Hematopoietic multipotent progenitor cell treated with erythropoietin and hydrocortisone succinate and interleukin-3 and kit ligand, for 4 days (in vitro differentiated cells): ENCODE measurements at places on chromosomes 5 and 9.

GRCh38 chr9:111633389-111633736 is 2.2 kb downstream of the DNAJC25 start:
- no peak for DNase-seq

DNA sequence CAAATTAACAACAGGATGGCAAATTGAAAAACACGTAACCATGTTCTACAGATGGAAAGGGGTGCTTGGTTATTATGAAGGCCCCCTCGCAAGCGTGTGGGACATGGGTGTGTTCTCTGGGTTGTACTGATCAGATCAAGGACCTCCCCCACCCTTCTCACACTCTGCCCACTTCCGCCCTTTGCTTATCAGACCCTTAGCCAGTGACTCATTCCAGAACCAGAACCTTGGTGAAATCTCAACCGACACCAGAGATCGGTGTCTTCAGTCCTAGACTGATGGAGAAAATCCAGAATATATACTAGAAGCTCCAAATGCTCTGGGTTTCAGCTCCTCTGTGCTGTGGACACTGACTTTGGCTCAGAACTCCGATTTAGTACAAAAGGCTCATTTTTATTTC is 64.9 kb downstream of the PTTG1 start:
- peak; percentile 60 for DNase-seq

DNA sequence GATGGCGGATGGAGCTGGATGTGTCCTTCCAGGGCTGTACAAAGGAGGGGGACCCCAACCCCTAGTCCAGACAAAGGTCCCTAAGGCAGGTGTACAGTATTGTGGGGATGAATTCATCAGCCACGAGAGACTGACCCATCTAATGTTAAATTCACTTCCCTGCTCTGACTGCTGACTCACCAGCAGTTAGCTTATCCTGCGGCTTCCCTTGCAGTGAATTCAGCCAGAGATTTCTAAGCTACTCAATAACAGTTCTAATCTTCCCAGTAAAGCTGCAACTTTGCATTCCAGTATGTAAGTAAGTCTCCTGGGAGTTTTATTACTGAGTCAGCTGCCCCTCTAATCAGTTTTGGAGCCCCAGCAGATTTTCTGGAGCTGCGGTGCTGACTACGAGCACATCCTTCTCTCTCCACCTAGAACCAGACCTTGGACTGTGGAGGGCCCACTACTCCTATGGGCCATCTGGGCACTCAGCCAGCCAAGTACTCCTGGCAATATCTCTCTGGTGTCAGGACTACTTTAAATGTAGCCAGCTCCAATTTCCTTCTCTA is 16.1 kb downstream of the B4GALT1 start:
- peak; percentile 71 for DNase-seq

DNA sequence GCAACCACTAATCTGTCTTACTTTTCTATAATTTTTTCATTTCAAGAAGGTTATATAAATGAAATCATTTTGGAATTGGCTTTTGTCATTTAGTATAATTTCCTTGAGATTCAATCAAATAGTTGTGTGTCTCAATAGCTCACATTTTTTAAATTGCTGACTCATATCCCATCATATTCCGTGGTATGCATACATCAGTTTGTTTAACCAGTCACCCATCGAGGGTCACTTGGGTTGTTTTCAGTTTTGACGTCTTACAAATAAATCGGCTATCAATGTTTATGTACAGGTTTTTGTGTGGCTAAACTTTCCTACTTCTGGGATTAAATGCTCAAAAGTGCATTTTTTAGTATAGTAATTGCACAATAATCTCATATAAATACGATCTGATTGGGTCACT is 185.5 kb downstream of the TAF11L14 start:
- no peak for DNase-seq

DNA sequence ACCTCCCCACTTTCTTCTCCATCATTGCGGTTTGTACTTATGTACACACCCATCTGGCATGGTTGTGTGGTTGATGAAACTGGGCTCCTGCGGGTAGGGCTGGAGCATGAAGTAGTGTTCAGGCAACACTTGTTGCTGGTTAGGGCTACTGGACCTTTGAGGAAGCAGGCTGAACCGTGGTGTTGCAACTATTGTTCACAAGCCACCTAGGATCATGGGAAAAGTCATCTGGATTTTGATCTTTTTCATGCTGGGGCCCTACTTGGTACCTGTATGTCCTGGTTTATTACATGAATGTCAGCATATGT is 40.1 kb upstream of the TIFAB start:
- DNase-seq = peak; percentile 33

DNA sequence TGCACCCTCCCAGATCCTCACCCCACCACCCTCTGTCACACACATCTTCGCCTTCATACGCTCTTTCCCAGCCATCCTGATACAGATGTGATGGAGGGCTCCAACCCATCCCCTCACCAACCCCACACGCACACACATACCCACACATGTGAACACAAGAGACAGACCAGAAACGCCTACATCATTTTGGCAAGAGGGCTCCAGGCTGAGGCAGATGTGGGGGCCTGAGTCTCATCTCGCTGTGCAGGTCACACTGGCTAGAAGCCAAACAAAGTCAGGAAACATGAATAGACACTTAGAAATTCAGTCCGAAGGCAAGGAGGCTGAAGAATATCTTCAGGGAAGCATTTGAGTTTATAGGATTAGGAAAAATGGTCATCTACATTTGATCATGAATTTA is 6.2 kb downstream of the PRDM12 start:
- DNase-seq = no peak

GRCh38 chr5:157511651-157512644 is 51.9 kb downstream of the NIPAL4 start:
- peak; percentile 35 for DNase-seq

GRCh38 chr9:95181226-95181818 is 136.2 kb downstream of the FANCC start:
- DNase-seq = peak; percentile 40

DNA sequence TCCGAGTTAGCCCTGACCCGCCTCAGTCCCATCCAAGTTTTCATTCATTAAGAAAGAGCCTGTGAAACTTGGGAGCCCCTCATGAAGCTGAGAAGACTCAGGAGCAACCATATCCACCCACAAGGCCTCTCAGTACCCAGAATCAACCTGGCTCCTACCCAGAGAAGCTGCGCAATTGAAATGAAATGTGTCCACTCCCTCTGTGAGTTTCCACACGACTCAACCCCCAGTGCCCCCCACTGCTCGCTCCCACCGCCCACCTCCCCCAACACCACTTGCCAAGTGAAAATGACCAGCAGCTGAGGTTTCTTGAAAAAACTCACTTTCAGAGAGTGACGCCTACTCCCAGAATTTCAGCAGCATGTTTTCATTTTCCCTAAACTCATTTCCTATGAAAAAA is 104.6 kb downstream of the CDK5RAP2 start:
- no peak for DNase-seq

- DNase-seq = no peak
Observed at GRCh38 chr5:17445185-17445584, 52.8 kb upstream of the TAF11L2 start.

DNA sequence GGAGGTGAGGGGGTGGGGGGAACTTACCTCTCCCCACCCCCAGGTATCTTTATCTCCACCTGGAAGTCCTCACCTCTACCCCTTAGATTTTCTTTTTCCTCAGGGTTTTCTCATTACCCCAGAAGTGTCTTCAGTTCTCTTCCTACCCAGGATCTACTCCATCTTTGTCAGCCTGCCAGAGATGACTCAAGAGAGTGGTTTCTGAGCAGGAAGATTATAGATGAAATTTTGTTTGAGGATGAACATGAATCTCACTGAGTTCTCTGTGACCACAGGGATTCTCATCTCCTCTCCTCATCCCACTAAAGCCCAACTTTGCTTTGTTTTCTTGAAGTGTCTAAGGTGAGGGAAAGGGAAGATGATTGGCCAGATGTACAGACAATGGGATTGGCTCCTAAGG is 5.2 kb upstream of the HINT2 start:
- DNase-seq = peak; percentile 27

GRCh38 chr5:554284-554988 is 30.2 kb upstream of the SLC9A3 start:
- DNase-seq = no peak

- no peak for DNase-seq
Observed at GRCh38 chr5:56535347-56535746, 280.0 kb upstream of the MAP3K1 start.
